DMS153 (cell line): ENCODE measurements at places on chromosomes 7 and 10.

GRCh38 chr7:157633465-157634185, 296.8 kb downstream of the DNAJB6 start:
- no peak for DNase-seq

- no peak for DNase-seq
Measured at GRCh38 chr10:58838561-58839208, 326.0 kb downstream of the BICC1 start.

DNA sequence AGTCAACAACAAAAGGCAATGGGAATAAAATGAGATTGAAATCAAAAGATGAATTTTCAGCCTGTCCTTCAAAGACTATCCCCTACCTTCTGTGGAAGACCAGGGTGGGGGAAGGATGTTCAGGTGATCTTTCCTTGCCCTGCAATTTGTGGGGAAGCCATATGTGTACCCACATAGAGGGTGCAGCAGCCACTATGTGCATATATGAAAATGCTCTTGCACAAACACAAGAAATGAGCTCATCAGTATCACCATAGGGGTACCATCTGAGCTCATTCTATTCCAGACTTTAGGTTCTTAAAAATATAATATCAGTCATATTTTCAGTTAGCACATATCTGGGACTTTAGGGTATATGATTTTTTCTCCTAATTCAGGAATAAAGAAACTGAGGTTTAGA, 17.7 kb downstream of the GIMAP5 start:
- no peak for DNase-seq

- DNase-seq = no peak
Measured at GRCh38 chr10:26481914-26482550, 43.9 kb downstream of the APBB1IP start.

GRCh38 chr10:48455392-48456151, 149.1 kb downstream of the MAPK8 start:
- no peak for DNase-seq

DNA sequence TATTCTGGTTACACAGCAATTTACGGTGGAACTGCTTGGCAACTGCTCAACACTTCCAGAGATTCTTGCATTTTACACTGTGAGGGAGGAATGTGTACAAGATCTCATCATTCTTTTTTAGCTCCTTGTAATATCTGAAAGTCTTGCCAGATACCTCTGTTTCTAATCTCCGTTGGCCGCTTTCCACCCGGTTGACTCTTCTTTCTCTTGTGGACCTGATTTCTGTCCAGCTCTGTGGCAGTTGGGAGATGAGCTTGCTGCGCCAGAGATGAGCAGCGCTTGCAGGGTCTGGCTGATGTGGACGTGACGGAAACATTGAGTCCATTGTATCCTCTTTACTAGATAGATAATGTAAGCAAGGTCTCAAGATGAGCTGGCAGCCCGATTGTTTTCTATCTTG, 27.6 kb downstream of the SPAG6 start:
- DNase-seq = no peak

DNA sequence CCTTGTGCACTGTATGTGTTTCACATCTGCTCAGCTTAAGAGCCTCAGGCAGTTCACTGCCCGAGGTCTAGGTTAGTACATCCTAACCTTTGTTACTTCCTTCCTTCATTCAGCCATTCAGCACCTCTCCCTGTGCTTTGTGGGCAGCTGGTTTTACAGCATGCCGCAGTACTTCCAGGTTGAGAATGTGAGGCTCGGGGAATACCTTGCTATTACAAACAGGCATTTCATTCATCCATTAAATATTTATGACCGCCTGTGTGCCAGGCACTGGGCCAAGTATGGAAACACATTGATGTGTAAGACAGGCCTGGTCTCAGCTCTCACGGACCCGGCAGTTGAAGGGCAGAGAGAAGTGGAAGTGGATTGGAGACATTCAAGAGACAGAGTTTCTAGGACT, 82.4 kb downstream of the SHH start:
- peak; percentile 70 for DNase-seq

GRCh38 chr10:76202777-76203176, 771.4 kb downstream of the LRMDA start:
- DNase-seq = no peak

DNA sequence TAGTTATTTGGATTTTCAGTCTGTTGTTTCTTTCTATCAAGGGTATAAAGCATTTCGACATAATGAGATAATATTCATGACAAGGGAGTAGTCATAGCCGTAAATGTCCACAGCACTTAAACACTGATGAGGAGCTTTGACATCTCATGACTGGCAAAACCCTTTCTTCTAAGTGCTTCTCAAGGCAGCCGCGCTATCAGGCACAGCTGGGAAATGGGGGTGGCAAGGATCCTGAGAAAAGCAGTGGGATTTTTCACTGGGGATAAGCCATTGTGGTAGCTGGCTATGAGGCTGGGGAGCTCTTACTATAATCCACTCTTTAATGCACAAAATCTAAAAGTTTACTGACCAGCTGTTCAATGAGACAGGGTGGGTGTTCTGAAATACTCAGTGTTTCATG, 493.2 kb upstream of the KLF6 start:
- no peak for DNase-seq

GRCh38 chr10:125411724-125412123, 251.4 kb upstream of the CTBP2 start:
- DNase-seq = no peak

- DNase-seq = no peak
Measured at GRCh38 chr7:25386311-25386744, 158.0 kb upstream of the NPVF start.

GRCh38 chr10:84118395-84119006, 20.8 kb upstream of the GHITM start:
- DNase-seq = no peak

- no peak for DNase-seq
Measured at GRCh38 chr10:24930427-24930826, 22.0 kb downstream of the PRTFDC1 start.

- DNase-seq = no peak
Measured at GRCh38 chr10:102324061-102324460, 71.4 kb upstream of the NFKB2 start.

- DNase-seq = no peak
Measured at GRCh38 chr7:94697035-94697974, 41.4 kb upstream of the SGCE start.
